ENCODE measurements at places on chromosomes 1 and 21.

DNA sequence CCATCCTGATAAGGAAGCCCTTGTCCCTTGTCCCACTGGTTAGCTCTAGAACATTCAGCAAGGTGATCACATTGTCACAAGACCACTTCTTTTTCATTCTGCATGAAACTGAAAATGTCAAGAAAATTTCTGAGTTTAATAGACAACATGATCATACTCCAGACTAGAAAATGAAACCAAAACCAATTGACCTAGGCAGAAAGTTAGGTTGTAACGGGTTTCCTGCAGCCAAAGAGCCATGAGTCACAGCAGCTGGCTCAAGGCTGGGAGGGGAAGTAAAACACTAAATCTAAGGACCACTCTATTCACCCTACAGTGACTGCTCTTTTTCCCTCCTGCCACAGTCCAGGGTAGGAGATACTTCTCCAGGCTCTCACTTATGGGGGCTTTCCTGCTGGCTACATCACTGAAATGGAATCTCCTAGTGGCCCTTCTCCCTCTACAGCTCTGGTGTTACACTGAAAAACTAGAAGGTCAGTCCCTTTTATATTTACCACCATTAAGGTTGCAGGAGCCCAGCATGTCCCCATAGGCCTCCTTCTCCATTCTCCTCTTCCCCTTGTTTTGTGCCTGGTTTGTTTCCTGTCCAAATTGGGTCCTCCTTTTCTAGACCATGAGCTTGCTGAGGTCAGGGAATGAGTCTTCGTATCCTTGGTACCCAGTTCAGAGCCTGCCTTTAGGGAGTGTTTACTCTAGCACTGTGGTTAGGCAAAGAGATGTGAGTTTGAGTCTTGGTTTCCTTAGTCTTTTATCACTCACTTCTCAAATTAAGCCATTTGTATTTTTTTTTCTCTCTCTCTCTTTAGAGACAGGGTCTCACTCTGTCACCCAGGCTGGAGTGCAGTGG, 236.5 kb upstream of the JUN start:
- DNase-seq = no peak

- no peak for DNase-seq
Measured at GRCh38 chr1:34918977-34919561, 10.4 kb downstream of the DLGAP3 start.

GRCh38 chr1:226776066-226776465, 37.0 kb upstream of the ITPKB start:
- DNase-seq = no peak

- no peak for DNase-seq
Measured at GRCh38 chr1:91863498-91863897, 22.5 kb downstream of the TGFBR3 start.

GRCh38 chr1:164470996-164471395, 88.0 kb upstream of the PBX1 start:
- DNase-seq = no peak

GRCh38 chr1:198935306-198935921, 296.6 kb downstream of the PTPRC start:
- DNase-seq = peak; percentile 91

DNA sequence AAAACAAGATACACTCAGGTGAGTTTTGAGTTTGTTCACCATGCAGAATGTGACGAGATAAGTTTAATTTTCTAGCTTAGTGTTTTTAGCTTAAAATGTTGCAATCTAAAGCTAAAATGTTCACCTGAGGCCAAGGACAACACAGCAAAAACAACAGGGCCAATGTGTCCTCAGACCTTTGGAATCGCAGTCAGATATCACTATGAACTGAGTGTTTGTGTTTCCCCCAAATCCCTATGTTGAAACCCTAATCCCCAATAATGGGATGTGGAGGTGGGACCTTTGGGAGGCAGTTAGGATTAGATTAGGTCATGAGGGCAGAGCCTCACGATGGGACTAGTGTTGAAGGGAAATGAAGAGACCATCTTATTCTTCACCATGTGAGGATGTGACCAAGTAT, 144.4 kb downstream of the GABPA start:
- no peak for DNase-seq

DNA sequence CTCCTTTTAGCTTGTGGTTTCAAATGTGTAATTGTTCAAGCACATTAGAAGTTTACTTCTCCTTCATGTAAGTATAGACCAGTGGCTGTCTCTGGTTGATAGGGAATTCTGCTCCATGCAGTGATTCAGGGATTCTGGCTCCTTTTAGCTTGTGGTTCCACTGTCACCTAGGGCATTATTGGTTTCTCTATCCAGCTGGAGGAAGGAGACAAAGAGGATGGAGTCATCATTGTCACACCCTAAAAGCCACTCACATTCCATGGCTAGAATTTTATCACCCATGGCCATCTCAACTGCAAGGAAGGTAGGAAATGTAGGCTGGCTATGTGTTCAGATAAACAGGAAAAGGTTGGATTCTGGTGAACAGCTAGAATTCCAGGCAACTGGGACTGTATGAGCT, 131.2 kb downstream of the URB2 start:
- no peak for DNase-seq

- peak; percentile 87 for DNase-seq
Measured at GRCh38 chr1:235910357-235911299, 43.9 kb upstream of the LYST start.

- peak; percentile 98 for DNase-seq
Measured at GRCh38 chr1:171141688-171142415, 43.2 kb upstream of the FMO2 start.

GRCh38 chr21:14239281-14239680, 23.3 kb downstream of the RBM11 start:
- DNase-seq = no peak

GRCh38 chr1:37448691-37449417, 25.5 kb upstream of the ZC3H12A start:
- DNase-seq = no peak

- peak; percentile 33 for DNase-seq
Measured at GRCh38 chr1:34597877-34598514, 156.9 kb upstream of the GJB5 start.

- no peak for DNase-seq
Measured at GRCh38 chr21:44434568-44434925, 20.8 kb upstream of the LRRC3 start.

- no peak for DNase-seq
Measured at GRCh38 chr1:36007741-36008140, 76.2 kb upstream of the TEKT2 start.

GRCh38 chr1:204703268-204703664, 17.7 kb upstream of the LRRN2 start:
- DNase-seq = no peak

DNA sequence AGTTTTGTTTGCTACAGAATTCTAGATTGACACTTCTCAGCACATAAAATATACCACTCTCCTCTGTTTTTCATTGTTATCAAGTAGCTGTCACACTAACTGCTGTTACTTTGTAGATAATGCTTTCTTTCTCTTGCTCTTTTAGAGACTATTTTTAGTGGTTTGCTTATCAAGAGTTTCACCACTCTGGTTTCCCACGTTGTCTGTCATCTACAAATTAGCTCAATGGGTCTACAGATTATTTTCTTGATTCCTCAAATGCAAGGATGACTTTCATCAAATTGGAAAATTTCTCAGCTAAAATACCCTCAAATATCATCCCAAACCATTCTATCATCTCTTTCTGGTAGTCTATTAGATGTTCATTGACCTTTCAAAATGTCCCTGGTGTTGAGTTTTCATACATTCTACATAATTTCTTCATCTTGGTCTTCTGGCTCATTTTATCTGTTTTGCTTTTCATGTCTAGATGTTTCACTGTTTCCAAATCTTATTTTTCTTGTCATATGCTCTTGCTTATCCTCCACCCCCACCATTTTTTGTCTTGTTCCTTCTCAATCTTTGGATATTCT, 122.5 kb downstream of the TRIM33 start:
- DNase-seq = no peak

- DNase-seq = no peak
Measured at GRCh38 chr1:109133815-109134214, 19.9 kb downstream of the ELAPOR1 start.

DNA sequence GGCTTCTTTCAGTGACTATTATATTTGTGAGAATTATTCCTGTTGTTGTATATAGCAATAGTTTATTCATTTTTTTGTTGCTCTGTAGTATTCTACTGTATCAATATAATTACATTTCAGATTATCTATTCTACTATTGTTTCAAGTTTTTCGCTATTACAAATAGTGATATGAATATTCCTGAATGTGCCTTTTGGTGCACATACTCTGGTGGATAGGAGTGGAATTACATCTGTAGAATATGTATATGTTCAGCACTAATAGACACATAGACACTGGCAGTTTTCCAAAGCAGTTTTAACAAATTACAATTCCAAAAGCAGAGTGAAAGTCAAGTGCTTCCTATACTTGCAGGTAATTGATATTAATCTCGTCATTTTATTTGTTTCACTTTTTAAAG, 696.2 kb upstream of the PRMT6 start:
- no peak for DNase-seq
